ENCODE measurements at places on chromosomes 1 and 21.

DNA sequence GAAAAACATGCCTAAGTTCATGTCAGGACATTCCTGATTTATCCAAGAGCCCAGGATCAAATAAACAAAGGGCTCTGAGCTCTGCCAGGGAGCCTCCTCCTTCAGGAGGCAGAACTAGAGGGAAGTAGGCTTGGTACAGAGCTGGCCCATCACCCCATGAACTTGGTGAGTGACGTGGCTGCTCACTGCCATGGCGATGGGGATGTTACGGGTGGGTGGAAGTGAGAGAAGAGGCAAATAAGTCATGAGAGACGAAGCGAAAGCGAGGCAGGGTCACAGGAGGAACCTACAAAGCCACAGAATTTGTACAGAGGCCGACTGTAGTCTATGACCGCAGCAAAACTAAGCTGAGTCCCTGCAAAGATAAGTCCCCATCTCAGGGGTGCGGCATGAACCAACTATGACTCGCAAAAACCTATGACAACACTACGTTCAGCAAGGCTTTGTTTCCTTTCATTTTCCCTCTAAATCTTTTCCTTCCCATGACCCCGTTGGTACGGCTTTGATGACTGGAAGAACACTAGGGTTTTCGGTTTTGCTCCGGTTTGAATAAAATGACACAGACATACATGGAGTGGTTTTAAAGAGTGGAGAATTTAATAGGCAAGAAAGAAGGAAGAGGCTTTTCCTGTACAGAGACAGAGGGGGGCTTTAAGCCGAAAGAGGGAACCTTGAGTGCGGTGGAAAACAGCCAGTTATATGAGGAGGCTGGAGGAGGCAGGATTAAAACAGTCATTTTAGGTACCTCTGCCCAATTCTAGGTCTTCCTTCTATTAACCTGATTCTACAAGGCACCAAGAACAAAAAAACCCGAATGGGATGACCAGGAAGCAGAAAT lies 74.1 kb downstream of the CD46 start:
- DNase-seq: peak; percentile 74

GRCh38 chr1:232096751-232097150 lies 470.2 kb downstream of the DISC1 start:
- no peak for DNase-seq

DNA sequence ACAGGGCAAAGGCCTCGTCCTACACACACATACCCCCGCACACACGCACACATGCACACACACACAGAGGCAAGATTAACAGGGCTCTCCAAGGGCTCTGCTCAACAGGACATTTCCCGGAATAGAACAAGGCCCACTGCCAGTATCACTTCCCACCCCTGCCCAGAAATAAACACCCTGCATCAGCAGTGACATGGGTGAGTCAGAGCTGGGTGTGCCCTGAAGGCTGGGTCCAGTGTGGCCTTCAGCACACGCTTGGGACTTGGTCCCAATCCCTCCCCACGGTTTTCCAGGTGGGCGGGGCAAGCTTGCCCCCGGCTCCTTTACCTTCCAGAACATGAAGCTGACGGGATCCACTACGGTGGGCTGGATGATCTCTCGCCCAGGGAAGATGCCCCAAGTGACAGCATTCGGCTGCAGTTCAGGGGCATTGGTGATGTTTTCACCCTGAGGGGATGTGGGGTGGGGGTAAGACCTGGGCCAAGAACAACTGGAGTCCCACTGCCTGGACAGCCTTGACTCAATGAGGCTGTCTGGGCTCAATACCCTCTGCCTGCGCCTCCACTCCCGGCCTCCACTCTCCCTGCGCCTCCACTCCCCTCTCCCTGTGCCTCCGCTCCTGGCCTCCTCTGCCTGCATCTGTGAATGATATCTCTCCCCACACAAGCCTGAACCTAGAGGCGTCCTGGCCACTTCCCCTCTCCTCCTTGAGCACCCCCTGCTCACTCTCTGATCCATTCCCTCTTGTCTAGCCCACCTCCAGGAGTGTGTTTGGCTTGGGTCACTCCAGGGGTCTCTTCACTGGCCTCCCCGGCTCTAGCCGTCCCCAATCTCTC lies 14.7 kb downstream of the MTHFR start:
- DNase-seq: peak; percentile 76

DNA sequence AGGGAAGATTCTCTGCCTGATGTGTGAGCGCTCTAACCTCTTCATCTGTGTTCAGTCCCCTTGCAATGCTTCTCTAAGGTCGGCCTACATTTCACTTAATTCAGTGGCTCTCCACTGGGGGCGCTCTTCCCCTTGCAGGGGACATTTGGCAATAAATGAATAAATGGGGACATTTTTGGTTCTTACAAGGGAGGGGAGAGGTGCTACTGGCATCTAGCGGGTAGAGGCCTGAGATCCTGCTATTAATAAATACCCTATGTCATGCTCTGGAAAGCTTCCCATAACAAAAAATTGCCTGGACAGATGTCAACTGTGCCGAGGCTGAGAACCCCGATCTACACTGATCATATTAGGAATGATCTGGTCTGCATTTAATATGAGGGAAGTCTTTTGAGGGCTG lies 25.9 kb upstream of the DNAJC11 start:
- DNase-seq: peak; percentile 51

GRCh38 chr1:81876901-81877733 lies 76.4 kb downstream of the ADGRL2 start:
- no peak for DNase-seq

- no peak for DNase-seq
Observed at GRCh38 chr1:158362941-158363340, 9.2 kb downstream of the CD1E start.

- DNase-seq: peak; percentile 53
Observed at GRCh38 chr21:38809198-38809878, 3.6 kb downstream of the ETS2 start.

DNA sequence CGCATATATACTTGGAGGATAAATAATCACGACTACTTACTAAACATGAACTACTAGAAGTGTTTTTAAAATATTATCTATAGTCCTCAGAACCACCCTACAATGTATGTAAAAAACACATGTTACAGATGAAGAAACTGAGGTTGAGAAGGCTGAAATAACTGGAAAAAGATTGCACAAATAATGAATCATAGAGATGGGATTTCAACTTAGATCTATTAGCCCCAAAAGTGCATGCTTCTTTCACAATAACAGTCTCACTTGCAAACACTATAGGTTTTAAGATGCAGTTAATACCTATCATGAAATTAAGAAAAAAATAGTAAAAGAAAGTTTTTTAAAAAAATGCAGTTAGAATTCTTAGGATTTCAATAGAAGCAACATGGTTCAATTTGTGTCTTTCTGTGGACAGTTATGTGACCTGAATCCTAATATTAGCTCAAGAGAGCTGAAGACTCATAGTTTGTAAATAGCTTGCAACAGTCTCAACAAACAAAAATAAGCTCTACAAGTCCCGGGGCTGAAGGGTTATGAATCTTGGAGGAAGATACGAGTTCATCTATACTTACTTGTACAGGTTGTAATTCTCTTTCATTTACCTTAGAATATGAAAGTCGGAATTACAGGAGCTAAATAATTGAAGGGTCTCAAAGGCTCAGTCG lies 58.6 kb upstream of the NTPCR start:
- no peak for DNase-seq

- no peak for DNase-seq
Observed at GRCh38 chr1:188426561-188426960, 1597.8 kb downstream of the PLA2G4A start.

- no peak for DNase-seq
Observed at GRCh38 chr21:38861989-38862683, 56.4 kb downstream of the ETS2 start.

DNA sequence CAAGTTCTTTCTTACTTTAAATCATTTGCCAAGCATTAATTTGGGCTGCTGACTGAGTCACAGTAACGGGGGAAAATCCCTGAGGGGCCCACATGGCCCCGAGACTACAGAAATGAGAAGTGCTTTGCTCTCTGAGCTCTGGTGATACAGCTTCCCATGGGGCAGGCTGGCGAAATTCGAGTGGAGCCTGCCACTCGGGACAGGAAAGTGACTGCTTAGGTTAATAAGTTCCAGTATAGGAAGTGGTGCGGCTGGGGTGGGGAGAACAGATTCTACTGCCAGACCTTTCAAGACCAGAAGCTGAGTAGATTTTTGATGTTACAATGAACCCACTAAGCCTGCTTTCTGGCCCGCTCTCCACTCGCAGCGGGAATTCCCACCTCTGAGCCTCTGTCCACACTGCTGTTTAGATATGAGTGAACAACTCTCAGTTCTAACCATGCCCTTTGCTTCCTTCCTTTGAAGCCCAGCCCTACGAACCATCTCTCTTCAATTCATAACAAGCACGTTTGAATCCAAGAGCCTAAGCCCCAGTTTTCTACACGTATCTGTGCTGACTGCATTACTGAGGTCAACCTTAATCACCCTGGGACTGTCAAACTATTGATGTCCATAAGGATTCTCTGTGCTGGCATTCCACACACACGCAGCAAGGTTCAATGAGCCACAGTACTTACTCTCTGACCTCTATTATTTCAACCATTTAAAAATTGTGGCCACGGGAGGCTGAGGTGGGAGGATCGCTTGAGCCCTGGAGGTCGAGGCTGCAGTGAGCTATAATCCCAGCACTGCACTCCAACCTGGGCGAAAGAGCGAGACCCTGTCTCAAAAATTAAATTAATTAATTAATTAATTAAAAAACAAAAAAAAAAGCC lies 9.6 kb downstream of the ZBTB17 start:
- DNase-seq: peak; percentile 76

- DNase-seq: no peak
Observed at GRCh38 chr1:212690816-212691403, 8.7 kb downstream of the BATF3 start.

GRCh38 chr1:48686159-48686558 lies 90.5 kb downstream of the BEND5 start:
- no peak for DNase-seq

- DNase-seq: peak; percentile 26
Observed at GRCh38 chr1:147669469-147670318, 630 bp downstream of the ACP6 start.

DNA sequence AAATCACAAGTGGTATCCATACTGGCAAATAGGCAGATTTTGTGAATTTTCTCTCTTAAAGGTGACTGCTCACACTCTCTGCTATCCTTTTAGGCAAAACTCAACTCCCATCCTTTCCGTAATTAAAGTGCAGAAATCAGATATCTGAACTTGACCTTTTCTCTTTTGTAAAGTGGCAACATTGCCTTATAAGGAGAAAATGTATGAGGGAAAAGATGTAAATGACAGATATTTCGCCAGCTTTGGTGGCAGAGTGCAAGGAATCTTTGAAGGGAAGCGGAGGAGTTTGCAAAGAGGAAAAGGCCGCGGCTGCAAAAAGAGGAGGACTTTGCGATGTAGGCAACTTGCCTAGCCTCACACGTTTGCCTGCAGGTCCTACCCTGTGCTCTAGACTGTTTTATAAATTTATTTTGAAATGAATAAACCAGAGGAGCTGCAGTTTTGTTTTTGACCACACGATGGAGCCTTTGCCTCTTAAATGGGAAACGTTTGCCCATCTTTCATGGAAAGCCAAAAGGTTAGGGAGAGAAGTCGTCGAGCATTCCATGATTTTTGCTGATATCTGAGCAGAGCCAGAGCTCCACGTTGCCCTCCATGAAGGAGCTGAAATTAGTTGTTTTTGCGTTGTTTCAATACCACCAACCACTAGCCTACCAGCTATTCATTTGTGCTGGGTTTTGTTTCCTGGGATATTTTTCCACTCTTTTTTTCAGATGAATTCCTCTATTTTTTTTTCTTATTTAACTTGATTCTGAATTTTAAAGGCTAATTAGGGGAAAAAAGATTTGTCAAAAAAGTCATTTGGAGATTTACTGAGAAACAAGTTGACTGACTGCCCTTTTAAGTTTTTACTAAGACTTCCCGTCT lies 242.3 kb downstream of the LMX1A start:
- peak; percentile 31 for DNase-seq

- DNase-seq: no peak
Observed at GRCh38 chr1:36888811-36889477, 145.4 kb downstream of the GRIK3 start.

DNA sequence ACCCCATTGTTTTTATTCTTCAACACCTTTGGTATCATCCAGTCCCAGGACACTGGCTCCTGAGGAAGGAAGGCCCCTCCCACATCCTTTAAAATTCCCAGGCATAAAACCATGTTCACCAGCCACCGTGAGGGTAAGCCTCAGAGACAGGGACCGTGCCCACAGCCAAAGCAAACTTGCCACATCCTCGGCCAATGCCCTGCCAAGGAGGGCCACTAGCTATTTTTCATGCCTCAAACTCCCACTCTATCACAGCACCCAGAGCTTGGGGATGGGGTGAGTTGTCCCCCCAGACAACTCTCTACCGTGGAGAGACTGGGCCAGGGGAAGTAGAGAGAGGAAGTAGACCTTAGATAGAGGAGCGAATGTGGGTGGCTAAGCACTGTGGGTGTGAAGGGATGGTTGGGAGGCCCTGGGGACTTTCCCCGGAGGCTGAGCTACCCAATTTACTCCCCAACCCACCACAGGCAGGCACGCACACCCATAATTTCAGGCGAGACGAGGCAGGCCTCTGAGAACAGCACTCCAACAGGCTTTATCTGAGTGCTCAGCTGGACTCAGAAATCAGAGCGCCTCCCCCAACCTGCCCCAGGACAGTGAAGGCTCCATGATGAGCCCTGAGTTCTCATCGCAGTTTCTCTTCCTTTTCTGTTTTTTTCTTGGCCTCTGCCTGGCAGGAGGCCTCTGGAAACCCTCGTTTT lies 15.9 kb upstream of the BTG2 start:
- peak; percentile 65 for DNase-seq

- DNase-seq: no peak
Observed at GRCh38 chr21:36337099-36337509, 17.1 kb downstream of the MORC3 start.

- DNase-seq: no peak
Observed at GRCh38 chr1:159779403-159779851, 1.3 kb upstream of the DUSP23 start.

- peak; percentile 82 for DNase-seq
Observed at GRCh38 chr1:25544819-25545218, 1.4 kb downstream of the LDLRAP1 start.

GRCh38 chr1:227924833-227925574 lies 22.7 kb downstream of the WNT9A start:
- no peak for DNase-seq

DNA sequence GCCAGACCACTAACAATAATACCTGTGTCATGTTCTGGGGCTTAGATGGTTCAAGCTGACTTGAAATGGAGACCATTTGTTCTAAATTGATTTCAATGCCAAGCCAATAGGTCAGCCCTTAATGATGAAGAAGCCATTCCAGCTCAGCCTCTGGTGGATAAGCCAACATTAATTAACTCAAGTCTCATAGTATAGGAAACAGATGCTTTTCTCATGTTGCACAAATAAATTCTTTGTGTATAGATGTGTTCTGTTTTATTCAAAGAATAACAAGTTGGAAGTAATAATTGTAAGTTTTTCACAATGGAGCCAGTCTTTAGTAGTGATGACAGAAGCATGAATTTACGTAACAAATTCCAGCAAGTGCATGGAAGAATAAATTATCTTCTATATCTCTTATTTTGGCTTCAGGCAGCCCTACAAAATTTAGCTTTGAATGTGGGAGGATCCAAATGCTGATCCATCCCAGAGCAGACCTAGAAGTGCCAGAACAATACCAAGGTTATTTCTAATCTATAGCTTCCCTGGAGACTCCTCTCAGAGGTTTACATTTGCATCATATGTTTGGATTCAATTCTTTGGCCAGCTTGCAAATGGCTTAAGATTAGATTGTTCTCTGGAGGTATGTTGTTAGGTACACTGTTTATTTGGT lies 42.2 kb upstream of the C1orf105 start:
- DNase-seq: no peak
